ENCODE measurements at places on chromosomes 4 and X.

DNA sequence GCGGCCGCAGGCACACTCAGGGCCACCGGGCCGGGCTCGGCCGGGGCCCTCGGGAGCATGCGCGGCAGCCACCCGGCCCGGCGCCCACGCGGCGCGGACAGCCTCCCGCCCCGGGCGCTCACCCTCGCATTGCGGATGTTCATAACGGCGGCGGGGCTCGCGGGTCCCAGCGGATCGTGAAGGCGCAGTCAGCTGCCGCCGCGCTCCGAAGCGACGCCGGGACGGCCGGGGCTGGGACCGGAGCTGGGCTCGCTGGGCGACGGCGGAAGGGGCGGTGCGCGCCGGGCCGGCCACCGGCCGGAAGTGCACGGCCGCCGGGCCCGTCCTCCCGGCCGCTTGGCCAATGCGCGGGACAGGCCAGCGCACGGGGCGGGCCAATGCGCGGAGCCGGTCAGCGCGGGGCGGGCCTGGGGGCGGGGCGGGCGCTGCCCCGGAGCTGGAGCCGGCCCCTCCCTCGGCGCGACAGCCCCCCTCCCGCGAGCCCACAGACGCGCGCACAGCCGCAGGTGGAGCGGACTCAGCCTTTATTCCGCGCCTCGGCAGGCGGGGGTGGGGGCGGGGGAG, at the start of gene NAA10:
TSS of gene NAA10 (minus strand) at position 276 of the 564 bp plus-strand sequence. CDS start at position 143, 133 bp downstream.
- DNase-seq: no peak

DNA sequence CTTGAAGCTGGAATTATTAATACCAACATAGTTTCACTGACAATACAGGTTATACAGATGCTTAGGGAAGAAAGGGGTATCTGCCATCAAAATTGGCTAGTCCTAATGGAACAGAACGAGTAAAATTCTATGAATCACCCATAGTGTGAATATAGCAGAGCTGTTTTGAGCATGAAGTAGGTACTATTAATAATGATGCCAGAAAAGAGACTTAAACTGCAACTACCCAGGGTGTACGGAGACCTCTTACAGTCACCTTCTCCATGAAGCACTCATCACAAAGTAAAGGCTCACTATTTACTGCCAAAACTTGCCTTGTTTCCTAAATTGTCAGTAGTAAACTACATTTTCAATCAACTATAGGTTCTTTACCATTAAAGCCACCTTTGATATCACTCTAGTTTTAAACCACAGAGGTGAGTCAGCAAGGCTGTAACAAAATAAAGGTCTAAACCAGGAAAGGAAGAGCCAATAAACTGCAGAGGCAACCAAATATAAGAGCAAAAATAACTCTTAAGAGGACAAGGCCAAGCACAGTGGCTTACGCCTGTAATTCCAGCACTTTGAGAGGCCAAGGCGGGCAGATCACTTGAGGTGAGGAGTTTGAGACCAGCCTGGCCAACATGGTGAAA, 114.4 kb downstream of the FRYL start:
- DNase-seq: peak; percentile 2

- no peak for DNase-seq
These were observed 24.2 kb upstream of the MXRA5 start for GRCh38 chrX:3370656-3371055.

GRCh38 chrX:16839852-16840460, 30.2 kb downstream of the RBBP7 start:
- DNase-seq: no peak

DNA sequence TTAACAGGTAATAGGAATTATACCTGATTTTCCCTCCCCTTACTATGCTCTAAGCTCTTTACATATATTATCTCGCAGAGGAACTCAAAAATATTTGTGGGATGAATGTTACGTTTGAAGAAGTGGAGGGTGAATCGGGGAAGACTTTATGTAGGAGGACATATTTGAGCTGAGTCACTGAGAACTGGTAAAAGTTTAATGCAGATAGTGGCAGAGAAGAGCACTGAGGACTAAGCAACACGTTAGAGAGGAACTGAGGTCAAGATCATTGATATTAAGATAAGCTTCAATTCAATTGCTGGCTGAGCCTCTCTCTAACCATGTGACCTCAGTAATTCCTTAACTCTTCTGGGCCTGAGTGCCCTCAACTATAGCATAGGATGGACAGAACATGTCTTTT, 26.4 kb upstream of the ELOVL6 start:
- DNase-seq: no peak

- DNase-seq: no peak
These were observed 101.6 kb upstream of the TEX13D start for GRCh38 chrX:124230655-124231450.

GRCh38 chr4:152427981-152428380, 107.9 kb downstream of the FBXW7 start:
- no peak for DNase-seq

DNA sequence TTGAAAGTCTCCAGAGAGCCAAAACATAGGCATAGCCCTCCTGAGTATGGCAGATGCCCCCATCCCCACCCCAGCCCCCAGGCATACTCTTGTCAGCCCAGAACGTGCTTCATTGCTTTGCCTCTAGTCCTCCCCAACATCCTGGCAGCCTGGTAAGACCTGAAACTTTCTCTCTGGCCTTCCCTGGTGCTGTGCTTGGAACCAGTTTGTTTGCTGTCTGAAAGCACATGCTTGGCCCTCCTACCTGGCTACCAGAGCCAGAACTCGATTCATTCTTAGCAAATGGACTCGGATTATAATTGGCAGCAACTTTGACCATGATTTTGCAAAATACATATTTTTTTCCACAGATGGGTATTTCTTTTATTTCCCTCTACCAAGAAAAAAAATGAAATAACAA, 248.1 kb downstream of the USP46 start:
- DNase-seq: no peak

DNA sequence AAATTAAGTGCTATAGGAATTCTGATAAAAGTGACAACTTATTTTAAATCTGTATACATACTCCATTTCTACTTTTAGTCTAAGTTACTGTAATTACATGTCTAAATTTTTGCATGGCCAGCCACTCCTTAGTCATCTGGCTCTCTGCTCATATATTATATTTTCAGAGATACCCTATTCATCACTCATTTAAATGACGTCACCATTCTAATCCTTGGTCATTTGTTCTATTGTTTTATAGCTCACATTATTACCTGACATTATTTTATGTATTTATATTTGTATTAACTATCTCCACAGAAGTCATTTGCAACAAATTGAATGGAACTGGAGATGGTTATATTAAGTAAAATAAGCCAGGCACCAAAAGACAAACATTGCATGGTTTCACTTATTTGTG, 179.6 kb upstream of the CXorf51A start:
- no peak for DNase-seq

- no peak for DNase-seq
These were observed 45.9 kb upstream of the GPC4 start for GRCh38 chrX:133461231-133461630.

DNA sequence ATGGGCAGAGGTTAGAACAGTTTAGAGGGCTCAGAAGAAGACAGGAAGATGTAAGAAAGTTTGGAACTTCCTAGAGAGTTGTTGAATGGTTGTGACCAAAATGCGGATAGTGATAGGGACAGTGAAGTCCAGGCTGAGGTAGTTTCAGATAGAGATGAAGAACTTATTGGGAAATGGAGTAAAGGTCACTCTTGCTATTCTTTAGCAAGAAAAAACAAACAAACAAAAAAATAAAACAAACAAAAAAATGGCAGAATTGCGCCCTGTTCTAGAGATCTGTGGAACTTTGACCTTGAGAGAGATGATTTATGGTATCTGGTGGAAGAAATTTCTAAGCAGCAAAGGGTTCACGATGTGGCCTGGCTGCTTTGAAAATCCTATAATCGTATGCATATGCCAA, 185.1 kb upstream of the SFRP2 start:
- no peak for DNase-seq

- no peak for DNase-seq
These were observed 16.4 kb downstream of the SMIM10L2A start for GRCh38 chrX:135437867-135438733.

DNA sequence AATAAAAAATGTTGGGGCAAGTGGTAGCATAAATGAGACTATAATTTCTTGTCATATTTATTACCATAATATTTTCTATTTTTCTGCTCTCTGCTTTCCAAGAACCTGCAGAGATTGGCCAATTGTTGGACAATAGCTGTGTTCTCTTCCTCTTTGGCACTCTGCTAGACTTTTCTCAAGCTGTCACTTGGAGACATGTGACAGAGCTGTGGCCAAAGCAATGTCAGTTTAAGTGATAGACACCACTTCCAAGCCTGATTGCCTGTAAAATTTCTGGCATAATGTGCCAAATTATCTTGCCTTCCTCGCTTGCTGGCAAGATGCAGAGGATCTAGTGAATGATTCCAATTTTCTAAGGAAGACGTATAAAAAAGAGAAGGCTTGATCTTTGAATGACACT, 162.2 kb upstream of the NDST4 start:
- no peak for DNase-seq

- DNase-seq: no peak
These were observed 1.0 kb upstream of the TLR1 start for GRCh38 chr4:38805530-38806145.

DNA sequence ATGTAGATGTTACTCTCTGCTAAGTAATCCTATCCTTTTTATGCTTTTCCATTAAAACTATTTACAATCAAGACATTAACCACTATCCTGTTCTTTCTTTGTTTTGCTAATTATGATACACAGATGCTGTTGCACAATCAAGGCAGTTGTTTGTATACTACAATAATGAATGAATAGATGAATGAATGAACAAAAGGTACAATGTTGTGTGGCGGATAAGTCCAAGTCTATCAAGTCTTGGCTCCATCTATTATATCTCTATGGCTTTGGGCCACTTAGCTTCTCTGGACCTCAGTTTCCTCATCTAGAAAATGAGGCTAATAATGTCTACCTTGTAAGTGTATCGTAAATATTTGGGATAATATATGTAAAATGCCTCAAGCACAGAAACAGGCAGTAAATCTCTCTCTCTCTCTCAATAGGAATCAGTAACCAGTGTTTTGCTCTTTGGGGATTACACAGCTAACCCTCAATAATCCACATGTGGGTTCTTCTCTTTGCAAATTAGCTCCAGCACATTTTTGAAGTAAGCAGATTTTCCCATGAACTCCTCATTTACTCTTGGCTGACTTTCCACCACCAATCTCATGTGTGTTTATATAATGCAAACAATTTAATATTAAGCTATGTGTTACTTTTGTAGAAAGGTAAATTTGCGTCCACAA, 27.8 kb upstream of the TSPAN5 start:
- no peak for DNase-seq

DNA sequence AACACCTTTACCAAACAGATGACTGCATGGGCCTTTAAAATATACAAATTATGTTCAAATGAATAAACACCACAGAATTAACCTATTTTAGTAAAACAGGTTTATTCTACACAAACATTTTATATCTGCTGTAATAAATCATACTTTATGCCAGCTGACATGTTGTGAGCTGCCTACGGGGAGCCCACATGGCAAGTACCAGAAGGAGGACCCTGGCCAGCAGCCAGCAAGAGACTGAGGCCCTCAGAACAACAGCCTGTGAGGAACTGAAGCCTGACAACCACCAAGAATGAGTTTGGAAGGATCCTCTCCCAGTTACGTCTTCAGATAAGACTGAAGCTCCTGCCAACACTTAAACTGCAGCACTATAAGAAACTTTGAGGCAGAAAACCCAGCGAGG, 377.0 kb downstream of the PDGFC start:
- no peak for DNase-seq

GRCh38 chr4:114287079-114287696, 307.7 kb upstream of the ARSJ start:
- DNase-seq: no peak

GRCh38 chrX:84182516-84182915, 5.5 kb downstream of the RPS6KA6 start:
- no peak for DNase-seq
